Stimulated activated CD8-positive, alpha-beta memory T cell treated with anti-CD3 and anti-CD28 coated beads, Interleukin-2, amount 100 ng/mL, for 1 hour (primary cell): ENCODE measurements at places on chromosomes 4 and X.

GRCh38 chr4:108141213-108141950 lies 27.4 kb downstream of the LEF1 start:
- no peak for DNase-seq

- no peak for DNase-seq
These were observed 74.1 kb downstream of the ARHGAP10 start for GRCh38 chr4:147805946-147806345.

GRCh38 chr4:78299565-78299972 lies 242.4 kb downstream of the FRAS1 start:
- no peak for DNase-seq

GRCh38 chrX:102846544-102847236 lies 90.4 kb upstream of the RAB40AL start:
- no peak for DNase-seq

DNA sequence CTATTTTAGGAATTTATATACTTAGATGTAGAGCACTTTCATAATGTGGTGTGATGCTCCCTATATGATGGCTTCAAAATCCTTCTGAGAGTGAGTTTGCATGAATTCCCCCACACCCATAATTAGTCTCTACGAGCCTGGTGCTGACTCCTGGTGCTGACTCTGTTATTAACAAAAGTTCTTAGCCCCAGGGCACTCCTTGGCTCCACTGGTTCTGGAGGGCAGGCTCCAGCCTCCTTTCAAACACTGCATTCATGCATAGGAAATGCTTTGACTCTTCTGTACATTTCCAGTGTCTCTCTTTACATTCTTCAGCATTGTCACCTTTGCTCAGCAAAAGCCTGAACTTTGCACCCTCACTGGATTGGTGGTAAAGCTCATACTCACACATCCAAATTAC lies 64.0 kb downstream of the LNX1 start:
- DNase-seq, result no peak

- no peak for DNase-seq
These were observed 4.5 kb downstream of the BMX start for GRCh38 chrX:15505101-15505500.

GRCh38 chr4:11843340-11843739 lies 414.6 kb upstream of the HS3ST1 start:
- DNase-seq, result no peak

DNA sequence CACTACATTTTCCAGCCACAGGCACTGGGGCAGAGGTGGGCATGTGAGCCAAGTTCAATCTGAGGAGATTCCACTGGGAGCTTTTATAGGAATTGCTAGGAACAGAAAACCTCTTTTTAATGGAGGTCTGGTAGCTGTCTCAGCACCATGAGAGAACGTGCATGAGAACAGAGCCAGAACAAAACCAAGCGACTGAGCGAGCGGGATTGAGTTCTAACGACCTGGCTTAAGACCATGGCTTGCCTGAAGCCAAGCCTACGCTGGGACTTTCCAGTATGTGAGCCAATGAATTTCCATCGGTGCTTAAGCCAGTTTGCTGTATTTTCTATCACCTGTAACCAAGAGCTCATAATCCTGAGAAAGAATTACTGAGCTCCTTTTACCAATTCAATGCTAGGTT lies 183.7 kb downstream of the NR3C2 start:
- no peak for DNase-seq

DNA sequence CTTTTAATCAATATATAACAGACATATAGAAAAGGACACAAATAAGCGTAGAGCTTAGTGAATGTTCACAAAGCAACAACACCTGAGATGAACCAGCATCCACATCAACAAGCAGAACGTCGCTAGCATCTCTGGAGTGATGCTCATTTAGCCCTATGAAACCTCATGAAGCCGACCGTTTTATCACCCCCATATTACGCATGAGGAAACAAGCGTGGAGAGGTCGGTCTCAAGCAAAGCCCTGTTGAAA lies 524 bp upstream of the RPS3A start:
- DNase-seq, result no peak

- DNase-seq, result no peak
These were observed 288.7 kb upstream of the INTU start for GRCh38 chr4:127344071-127344470.

DNA sequence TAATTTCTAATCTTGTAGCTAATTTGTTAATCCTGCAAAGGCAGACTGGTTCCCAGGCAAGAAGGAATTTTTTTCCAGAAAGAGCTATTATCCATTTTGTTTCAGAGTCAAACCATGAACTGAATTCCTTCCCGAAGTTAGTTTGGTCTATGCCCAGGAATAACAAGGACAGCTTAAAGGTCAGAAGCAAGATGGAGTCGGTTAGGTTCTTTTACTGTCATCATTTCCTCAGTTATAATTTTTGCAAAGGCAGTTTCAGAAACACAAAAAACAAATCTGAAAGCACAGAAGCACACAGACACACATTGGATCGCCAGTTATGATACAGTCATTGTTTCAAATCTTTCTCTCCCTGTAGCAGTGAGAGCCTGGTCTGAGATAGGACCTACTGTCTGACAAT lies 37.9 kb downstream of the AGA start:
- DNase-seq, result no peak

DNA sequence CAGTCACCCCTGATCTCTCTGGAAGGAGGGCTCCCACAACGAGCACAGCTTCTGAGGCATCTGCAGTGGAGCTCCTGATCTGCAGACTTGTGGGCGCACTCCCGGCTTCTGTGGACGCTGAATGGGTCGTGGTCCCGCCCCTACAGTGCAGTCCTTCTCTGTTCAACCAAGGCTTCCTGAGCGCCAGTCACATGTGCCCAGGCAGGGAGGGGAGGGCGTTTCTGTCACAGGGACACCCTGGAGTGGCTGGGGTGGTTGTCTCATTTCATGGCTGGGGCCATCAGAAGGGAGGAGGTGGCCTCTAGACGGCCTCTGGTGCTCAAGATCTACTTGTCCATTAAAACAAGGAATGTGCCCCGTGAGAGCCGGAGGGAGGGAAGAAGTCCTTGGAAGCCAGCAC lies 67.1 kb upstream of the PSAPL1 start:
- DNase-seq, result no peak

GRCh38 chr4:31908261-31908660 lies 1188.1 kb downstream of the PCDH7 start:
- DNase-seq, result no peak

DNA sequence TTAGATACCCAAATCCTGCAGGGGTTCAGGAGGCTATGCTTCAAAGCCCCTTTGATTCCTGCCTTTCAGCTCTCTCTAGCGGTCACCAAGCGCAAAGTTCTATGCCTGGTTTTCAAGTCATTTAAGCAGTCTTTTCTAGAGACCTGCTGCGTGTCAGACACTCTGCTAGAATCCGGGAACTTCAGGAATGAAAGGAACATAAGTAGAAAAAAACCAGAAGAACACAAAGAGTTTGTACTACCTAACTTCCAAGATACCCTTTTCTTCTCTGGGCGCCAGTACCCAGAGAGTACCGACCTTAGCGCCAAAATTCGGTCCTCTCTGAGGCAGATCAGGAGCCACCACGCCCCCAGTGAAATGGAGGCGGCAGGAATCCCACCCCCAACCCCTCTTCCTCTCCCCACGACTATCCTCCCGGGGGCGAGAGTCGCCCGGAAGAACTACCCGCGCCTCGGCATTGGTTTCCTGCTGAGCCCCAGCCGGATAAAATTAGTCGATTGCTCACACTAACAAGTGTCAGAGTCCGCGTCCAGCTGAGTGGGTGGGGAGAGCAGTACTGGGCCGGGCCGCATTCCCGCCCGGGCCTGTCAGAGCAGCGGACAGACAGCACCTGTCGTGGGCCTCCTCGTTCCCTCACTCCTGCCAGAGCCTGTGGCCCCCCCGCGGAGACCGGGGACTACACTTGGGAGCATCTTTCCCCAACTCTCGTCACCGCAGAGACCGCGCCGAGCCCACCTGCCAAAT lies 78.8 kb downstream of the RLIM start:
- DNase-seq, result no peak

- no peak for DNase-seq
These were observed 8.8 kb downstream of the ANKRD37 start for GRCh38 chr4:185405296-185405999.

- no peak for DNase-seq
These were observed 836 bp downstream of the PRRG1 start for GRCh38 chrX:37350034-37350365.

GRCh38 chr4:52377563-52377962 lies 281.5 kb downstream of the USP46 start:
- no peak for DNase-seq

- DNase-seq, result no peak
These were observed 15.2 kb upstream of the GPC3 start for GRCh38 chrX:134000260-134001245.

DNA sequence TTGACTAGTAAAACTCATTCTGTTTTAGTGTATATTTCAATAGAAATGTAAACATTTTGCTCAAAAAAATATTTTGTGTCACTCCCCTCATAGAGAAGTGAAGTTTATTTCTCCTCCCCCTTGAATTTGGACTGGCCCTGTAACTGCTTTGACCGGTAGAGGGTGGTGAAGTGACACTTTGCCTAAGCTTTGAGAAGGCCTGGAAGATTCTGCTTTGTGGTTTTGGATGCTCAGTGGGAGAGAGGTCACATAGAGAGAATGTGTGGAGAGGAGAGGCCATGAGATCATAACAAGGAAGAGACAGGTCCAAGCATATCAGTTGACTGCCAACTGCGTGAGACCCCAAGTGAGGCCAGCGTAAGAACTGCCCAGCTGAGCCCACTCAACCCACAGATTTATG lies 19.1 kb upstream of the ARX start:
- no peak for DNase-seq

- no peak for DNase-seq
These were observed 1.4 kb downstream of the SPATA4 start for GRCh38 chr4:176193938-176194337.

GRCh38 chrX:133654811-133655210 lies 239.5 kb upstream of the GPC4 start:
- DNase-seq, result no peak

GRCh38 chrX:139803224-139803623 lies 95.3 kb upstream of the MCF2 start:
- no peak for DNase-seq

DNA sequence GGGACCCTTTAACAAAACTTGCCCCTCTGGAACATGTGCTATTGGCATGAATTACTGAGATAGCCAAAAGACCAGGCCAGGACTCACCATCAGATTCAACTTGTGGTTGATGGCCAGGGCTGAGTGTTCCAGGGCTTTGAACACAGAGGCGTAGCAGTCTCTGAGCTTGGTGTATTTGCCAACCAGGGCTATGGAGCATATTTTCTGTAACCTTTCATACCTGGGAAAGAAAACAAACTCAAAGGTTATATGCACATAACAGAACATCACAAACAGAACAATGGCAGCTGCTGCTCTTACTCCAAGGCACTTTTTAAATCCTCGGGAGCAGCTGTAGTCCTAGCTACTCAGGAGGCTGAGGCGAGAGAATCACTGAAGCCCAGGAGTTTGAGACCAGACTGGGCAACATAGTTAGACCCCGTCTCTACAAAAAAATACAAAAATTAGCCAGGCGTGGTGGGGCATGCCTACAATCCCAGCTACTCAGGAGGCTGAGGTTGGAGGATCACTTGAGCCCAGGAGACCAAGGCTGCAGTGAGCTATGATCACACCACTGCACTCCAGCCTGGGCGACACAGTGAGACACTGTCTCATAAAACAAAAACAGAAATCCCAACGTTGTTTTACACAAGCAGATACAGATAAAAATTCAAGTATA lies 29.3 kb downstream of the CTPS2 start:
- DNase-seq, result no peak

DNA sequence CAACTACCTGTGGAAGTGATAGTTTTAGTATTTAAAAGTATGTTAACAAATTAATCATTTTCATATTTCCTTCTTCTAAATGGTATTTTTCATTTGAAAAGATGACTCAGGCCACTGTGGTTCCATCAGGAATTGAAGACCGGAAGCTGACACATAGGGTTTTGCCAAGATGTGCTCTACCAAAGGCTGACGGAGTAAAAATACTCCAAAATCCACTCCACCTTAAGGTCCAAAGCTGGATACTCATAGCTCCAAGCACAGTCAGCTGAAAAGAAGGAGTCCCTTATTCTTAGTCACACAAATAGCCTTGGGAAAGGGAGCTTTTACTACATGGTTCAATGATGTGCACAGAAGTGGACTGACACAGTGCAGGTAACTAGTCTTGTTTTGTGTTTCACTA lies 472.0 kb downstream of the ARAP2 start:
- DNase-seq, result no peak

- no peak for DNase-seq
These were observed 239.7 kb upstream of the KLF3 start for GRCh38 chr4:38424151-38424871.

DNA sequence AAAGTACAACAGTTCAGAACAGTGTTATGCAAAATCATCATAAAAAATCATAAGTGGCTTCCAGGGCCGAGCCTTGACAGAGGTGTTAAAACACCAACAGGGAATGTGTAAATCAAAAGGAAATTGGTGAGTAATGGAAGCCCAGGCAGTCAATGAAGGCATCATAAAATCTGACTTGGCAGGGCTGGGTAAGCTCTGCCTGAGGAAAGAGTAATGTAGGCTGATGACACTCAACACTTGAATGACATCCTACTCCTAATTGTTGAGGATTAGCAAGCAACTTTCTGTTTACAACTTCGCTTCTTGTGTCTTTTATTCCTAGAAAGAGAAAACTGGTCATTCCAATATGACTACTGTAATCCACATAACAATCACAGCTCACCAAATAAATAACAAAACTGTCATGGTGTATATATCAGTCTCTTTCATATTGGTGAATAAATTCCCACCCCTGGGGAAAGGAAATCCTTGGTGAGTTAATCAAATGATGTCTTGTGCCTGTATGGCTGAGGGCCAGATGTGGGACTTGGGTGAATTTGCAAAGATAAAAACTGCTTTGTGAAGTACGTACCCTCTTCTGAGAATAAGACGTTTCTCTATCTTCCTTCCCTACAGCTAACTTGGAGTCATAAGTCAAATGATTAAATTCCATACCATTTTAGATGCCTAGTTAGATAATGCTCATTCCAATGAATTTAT lies 196.8 kb downstream of the DCHS2 start:
- no peak for DNase-seq

DNA sequence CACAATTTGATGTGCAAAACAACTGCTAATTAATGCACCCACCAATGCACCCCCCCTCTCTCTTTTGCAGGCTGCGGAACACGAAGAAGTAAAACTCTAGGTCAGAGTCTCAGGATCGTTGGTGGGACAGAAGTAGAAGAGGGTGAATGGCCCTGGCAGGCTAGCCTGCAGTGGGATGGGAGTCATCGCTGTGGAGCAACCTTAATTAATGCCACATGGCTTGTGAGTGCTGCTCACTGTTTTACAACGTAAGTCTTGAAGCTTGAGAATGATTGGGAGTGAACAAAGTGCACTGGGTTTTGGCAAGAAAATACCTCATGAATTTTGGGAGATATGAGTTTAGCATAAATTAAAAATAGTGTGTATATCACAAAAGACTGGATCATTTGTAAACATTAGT lies 28.9 kb downstream of the TMPRSS11E start:
- DNase-seq, result no peak

GRCh38 chr4:86129546-86129945 lies 230.3 kb downstream of the MAPK10 start:
- no peak for DNase-seq
